Adrenal gland (tissue), 19 donors: ENCODE measurements at places on chromosomes 1 and 21. TPM values are rescaled to one million over a fixed set of nuclear protein-coding genes. Genes with fewer than 3 reads are reported as not detected.

GRCh38 chr1:980602-981395 is 1.1 kb downstream of the PERM1 start:
- H3K4me3 ChIP-seq = no peak overlapping the region
- no peak for DNase-seq
- no peaks in the 10 kb centered on the region for H3K4me1 ChIP-seq
- no peak overlapping the region for H3K27ac ChIP-seq
- H3K27me3 ChIP-seq = peaks cover 31% of the 10 kb centered on the region

Gene UBE4B
- total RNA-seq = 74.8 TPM

DNA sequence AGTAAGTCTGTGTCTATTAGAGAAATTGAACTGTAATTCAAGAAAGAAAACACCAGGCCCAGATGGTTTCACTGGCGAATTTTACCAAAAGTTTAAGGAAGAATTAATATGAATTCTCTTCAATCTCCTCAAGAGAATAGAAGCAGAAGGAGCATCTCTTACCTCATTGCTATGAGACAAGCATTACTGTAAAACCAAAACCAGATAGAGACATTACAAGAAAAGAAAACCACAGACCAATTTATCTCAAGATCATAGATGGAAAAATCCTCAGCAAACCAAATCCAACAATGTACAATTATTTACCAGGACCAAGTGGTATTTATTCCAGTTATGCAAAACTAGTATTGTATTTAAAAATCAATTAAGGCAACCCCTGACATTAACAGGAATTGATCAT is 160.6 kb downstream of the LIPI start:
- H3K4me3 ChIP-seq = no peak overlapping the region
- no peaks in the 10 kb centered on the region for H3K36me3 ChIP-seq
- no peaks in the 10 kb centered on the region for H3K4me1 ChIP-seq
- no peaks in the 10 kb centered on the region for H3K27me3 ChIP-seq
- no peak overlapping the region for H3K27ac ChIP-seq

DNA sequence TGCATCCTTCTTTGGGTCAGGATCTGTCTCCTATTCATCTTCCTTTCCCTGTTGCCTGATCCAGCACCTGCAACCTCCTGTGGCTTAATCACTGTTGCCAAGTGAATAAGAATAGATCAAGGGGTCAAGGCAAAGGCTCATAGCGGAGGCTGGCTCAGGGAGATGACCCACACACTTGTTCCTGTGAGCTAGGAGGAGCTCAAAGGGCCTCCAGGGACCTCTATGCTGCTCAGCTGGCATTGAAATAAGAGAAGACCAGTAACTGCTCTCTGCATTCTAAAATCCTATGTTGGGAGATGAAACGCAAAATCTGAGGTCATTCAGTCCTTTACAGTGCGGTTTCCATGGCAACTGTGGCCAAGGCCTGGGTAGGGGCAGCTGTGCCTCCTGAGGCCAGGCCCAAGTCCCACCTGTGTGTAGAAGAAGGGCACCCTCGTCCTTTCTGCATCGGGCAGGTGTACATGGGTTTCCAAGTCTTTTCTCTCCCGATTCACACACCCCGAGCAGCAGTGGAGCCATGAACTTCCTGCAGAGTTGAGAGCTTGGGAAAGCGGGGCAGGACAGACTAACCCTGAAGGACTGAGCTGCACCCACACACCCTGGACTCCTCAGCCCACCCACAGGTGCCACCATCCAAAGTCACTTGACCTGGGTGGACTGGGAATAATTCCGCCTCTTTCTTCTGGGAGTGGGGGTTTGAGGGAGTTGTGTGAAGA is 27.8 kb upstream of the STUM start:
- peak; percentile 23 for DNase-seq
- H3K4me1 ChIP-seq = no peaks in the 10 kb centered on the region
- no peaks in the 10 kb centered on the region for H3K36me3 ChIP-seq
- no peak overlapping the region for H3K27ac ChIP-seq
- H3K4me3 ChIP-seq = no peak overlapping the region

- H3K36me3 ChIP-seq = no peaks in the 10 kb centered on the region
- no peak for DNase-seq
- H3K4me1 ChIP-seq = peaks cover 11% of the 10 kb centered on the region
- H3K4me3 ChIP-seq = no peak overlapping the region
Measured at GRCh38 chr1:67308136-67308535, 463 bp downstream of the IL12RB2 start.

Gene CD101
- total RNA-seq = 1.4 TPM

Gene OR10J1
- not detected for total RNA-seq
